Ecto neural progenitor cell (in vitro differentiated cells): ENCODE measurements at places on chromosomes 16 and 17.

DNA sequence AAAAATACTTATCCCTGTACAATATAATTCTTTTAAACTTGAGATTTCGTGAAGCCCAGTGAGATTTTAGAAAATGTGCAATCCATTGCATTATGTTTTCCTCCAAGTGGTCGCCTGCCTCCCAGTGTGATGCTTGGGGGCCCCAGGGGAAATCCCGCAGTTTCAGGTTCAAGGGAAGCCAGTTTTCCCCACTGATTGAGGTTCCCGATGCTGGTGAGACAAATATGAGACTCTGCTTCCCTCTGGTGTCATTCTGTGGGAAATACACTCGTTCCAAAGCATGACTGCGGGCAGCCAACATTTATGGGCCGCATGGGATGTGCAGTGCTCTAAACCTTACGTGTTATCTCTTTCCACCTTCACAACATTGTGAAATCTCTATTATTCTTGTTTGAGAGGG is 200.8 kb downstream of the PRKCB start:
- peak; percentile 60 for DNase-seq

- DNase-seq = peak; percentile 73
Measured at GRCh38 chr17:45895304-45895968, 1.1 kb downstream of the MAPT start.

- no peak for DNase-seq
Measured at GRCh38 chr17:34252444-34253138, 2.5 kb upstream of the CCL2 start.

DNA sequence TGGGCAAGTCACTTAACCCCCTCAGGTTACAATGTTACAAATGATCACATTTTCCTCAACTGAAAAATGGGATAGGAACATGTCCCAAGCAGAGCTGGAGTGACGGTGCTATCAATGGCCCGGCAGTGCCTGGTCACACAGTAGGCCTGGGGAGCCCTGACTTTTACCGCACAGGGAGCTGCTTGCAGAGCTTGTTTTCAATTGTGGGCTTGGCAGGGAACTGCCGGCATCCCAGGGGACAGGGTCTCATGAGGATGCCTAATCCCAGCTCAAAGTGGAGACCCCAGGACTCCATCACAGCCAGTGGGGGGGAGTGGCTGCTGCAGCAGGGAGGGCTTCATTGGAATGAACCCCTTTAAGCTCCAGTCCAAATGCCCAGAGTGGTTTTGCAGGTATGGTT is 11.4 kb downstream of the SNX20 start:
- no peak for DNase-seq

- DNase-seq = peak; percentile 80
Measured at GRCh38 chr16:87062569-87063442, 254.4 kb downstream of the C16orf95 start.

DNA sequence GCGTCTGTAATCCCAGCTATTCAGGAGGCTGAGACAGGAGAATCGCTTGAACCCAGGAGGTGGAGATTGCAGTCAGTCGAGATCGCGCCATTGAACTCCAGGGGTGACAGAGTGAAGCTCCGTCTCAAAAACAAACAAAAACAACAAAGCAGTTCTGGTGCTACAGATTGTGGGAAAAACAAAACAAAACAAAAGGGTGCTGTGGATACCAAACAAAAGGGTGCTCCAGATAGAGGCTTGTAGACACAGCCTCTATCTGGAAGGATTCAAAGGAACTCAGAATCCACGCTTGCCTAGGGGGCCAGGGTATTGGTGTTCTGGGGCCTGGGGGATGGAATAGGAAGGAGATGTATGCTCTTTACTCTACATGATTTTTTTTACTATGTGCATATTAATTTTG is 2.5 kb downstream of the MYLK3 start:
- no peak for DNase-seq

DNA sequence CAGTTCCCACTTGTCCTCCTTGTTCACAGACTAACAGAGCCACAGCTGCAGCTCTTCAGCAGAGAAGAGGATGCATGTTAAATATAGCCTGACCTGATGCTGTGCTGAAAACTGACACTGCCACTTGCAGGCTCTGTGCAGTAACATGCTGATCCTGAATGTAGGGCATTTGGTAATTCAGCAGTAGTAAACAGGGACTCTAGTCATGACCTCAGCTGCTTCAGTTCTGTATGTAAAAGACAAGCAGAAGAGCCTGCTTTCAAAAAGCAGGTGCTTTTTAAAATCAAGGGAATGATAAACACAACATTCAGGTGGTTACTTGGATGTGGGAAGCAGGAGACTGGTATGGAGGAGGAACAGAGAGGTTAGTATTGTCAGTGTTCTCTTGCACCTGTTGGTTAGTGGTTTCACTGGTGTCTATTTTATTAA is 33.8 kb downstream of the ESRP2 start:
- no peak for DNase-seq

DNA sequence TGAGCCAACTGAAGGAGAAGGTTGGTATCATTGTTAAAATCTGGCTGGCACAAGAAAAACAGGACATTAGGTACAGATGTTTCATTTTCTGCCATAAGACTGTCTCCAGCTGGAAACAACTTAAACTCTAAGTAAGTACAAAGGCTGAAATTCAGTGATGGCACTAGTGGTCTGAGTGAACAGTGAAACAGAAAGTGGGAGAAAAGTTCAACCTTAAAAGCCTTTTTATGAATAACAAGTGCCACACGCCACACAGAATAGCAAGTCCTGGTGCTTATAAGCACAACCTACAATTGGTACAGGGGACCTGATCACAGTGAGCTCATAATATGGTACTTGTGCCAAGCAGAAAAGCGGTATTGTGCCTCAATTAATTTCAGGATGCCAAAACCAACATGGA is 56.7 kb downstream of the CEP112 start:
- no peak for DNase-seq

GRCh38 chr16:87849419-87850008 is 19.8 kb downstream of the SLC7A5 start:
- DNase-seq = no peak

- no peak for DNase-seq
Measured at GRCh38 chr16:1708083-1708767, 2.2 kb downstream of the MAPK8IP3 start.

GRCh38 chr16:73196670-73197069 is 148.7 kb upstream of the ZFHX3 start:
- peak; percentile 75 for DNase-seq

DNA sequence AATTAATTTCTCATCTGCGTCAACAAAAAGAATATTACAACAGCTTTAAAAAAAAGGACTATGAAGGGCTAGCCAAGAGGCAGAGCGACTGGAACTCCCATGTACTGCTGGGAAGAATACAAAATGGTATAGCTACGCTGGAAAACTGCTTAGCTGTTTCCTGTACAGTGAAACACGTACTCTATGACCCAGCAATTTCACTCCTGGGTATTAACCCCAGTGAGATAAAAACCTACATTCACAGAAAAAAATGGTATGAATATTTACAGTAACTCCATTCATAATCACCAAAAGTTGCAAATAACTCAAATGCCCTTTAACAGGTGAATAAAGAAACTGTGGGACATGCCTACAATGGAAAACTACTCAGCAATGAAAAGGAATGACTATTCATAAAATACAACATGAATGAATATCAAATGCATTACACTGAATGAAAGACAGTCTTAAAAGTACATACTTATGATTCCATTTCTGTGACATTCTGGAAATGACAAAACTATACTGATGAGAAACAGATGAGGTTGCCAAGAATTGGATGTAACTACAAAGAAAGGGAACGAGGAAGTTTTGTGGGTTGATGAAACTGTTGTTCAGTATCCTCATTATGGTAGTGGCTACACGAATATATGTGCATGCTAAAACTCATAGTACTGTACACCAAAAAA is 27.6 kb downstream of the CMTM4 start:
- DNase-seq = no peak
